Type B pancreatic cell (in vitro differentiated cells): ENCODE measurements at places on chromosomes 2 and 18. TPM values are rescaled to one million over a fixed set of nuclear protein-coding genes. Genes with fewer than 3 reads are reported as not detected.

Gene ASB18
- total RNA-seq, result not detected in 2 replicates

Gene TSGA10
- 7.4 and 10.9 TPM in 2 replicates for total RNA-seq

Gene DYNAP
- not detected in 2 replicates for total RNA-seq

Gene HOXD13
- 0.31 and 0.43 TPM in 2 replicates for total RNA-seq

Gene INHBB
- 4.9 and 7.5 TPM in 2 replicates for total RNA-seq

Gene DCDC2C
- total RNA-seq, result not detected in 2 replicates

Gene MALL
- total RNA-seq, result 82.7 and 187 TPM in 2 replicates

Gene SMYD1
- total RNA-seq, result 0.87 TPM in 1 of 2 replicates, not detected in the other

Gene LRATD1
- total RNA-seq, result 21.6 and 52.0 TPM in 2 replicates

Gene FOXI3
- total RNA-seq, result 1.1 and 2.2 TPM in 2 replicates

Gene IL36G
- not detected in 2 replicates for total RNA-seq

Gene EFR3B
- 5.3 and 12.4 TPM in 2 replicates for total RNA-seq

Gene KHK
- total RNA-seq, result 14.7 and 28.4 TPM in 2 replicates

Gene MYOM1
- total RNA-seq, result 2.0 TPM in 2 replicates

Gene TMEM37
- total RNA-seq, result 11.8 and 16.4 TPM in 2 replicates

Gene PLEK
- not detected in 2 replicates for total RNA-seq

Gene EIF4E2
- total RNA-seq, result 77.1 and 83.1 TPM in 2 replicates

Gene ANTXR1
- total RNA-seq, result 32.3 and 69.5 TPM in 2 replicates

Gene SLC9A4
- 3.1 and 7.9 TPM in 2 replicates for total RNA-seq

Gene SRD5A2
- total RNA-seq, result 0.26 TPM in 1 of 2 replicates, not detected in the other

Gene PLA2R1
- 3.0 and 3.6 TPM in 2 replicates for total RNA-seq

Gene UBE2E3
- total RNA-seq, result 48.0 and 105 TPM in 2 replicates

Gene MC4R
- total RNA-seq, result 1.3 TPM in 1 of 2 replicates, not detected in the other

Gene CRYGD
- not detected in 2 replicates for total RNA-seq

Gene FAP
- 0.71 and 27.3 TPM in 2 replicates for total RNA-seq

Gene PFN4
- 1.3 and 2.5 TPM in 2 replicates for total RNA-seq

Gene IL36A
- not detected in 2 replicates for total RNA-seq

Gene EVA1A
- total RNA-seq, result 10.8 and 13.5 TPM in 2 replicates

Gene MAPK4
- 6.7 and 7.5 TPM in 2 replicates for total RNA-seq

Gene LRRTM1
- total RNA-seq, result 5.0 and 29.1 TPM in 2 replicates

Gene SPATA3
- not detected in 2 replicates for total RNA-seq

Gene FBLN7
- 4.2 and 9.5 TPM in 2 replicates for total RNA-seq

Gene ABCB11
- 0.24 TPM in 1 of 2 replicates, not detected in the other for total RNA-seq

Gene GPR35
- total RNA-seq, result 3.6 and 3.9 TPM in 2 replicates
